Heart left ventricle (tissue), 16 donors: ENCODE measurements at places on chromosomes 11 and 22. TPM values are rescaled to one million over a fixed set of nuclear protein-coding genes. Genes with fewer than 3 reads are reported as not detected.

DNA sequence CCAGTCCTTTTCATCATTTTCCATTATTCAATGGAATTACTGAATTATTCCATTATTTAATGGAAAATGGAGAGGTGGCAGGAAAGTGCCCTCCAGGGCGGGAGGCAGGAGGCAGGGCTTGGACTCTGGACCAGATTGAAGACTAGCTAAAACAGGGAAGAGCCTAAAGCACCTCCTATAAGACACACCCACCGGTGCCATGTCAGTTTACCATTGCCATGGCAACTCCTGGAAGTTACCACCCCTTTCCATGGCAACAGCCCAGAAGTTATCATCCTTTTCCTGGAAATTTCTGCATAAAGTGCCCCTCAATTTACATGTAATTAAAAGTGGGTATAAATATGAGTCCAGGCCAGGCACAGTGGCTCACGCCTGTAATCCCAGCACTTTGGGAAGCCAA is 443.7 kb downstream of the TBC1D22A start:
- DNase-seq, result no peak

DNA sequence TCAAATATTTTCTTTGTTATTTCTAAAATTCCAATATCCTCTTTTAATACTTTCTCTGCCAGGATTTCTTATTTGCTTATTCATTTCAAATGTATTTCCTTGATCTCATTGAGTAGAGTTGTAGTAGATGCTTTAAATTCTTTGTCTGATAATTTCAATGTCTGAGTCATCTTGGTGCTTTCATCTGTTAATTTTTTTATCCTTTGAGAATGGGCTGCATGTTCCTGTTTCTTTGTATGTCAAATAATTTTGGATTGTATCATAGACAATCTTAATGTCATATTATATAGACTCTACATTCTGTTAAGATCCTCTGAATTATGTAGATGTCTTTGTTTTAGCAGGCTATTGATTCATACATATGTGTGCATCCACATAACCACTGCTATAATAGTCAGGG is 57.5 kb downstream of the MYEOV start:
- no peak for DNase-seq

- peak; percentile 96 for DNase-seq
These were observed 14.4 kb upstream of the CDC42EP1 start for GRCh38 chr22:37545703-37546436.

- no peak for DNase-seq
These were observed 92.6 kb downstream of the KIAA1671 start for GRCh38 chr22:25045159-25045558.

Gene SAMM50
- total RNA-seq, result 65.3 TPM

DNA sequence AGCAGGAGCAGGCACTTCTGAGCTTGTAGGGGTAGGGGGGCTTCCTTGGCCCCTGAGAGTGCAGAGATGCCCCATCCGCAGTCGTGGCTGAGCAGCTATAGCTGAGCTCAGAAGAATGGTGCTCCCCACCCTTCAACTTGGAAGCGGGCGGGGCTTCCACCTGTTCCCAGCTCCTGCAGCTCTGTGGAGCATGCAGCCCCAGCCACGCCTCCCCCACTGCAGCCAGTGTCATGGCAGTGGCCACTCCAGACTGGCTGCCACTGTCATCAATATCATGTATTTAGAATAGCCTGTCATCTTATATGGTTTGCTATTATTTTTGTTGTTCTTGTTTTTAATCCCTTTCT is 213.1 kb downstream of the LRRC4C start:
- no peak for DNase-seq

DNA sequence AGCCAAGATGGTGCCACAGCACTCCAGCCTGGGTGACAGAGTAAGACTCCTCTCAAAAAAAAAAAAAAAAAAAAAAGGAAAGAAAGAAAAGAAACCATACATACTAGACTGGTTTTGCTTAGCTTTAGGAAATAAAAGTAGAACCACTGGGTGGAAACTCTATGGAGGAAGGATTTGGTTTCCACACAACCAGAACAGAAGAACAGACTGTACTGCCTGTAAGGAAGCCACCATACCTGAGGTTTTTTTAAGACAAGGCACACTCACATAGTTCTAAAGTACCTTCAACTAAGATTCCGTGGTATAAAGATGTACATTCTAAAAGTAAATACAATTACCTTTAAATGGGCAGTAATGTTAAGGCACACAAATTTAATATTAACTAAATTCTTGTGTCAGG is 58.6 kb downstream of the NUP98 start:
- no peak for DNase-seq

GRCh38 chr22:29093030-29093429 is 20.2 kb downstream of the KREMEN1 start:
- no peak for DNase-seq

- DNase-seq, result no peak
These were observed 1.8 kb downstream of the PRAME start for GRCh38 chr22:22556995-22557925.

DNA sequence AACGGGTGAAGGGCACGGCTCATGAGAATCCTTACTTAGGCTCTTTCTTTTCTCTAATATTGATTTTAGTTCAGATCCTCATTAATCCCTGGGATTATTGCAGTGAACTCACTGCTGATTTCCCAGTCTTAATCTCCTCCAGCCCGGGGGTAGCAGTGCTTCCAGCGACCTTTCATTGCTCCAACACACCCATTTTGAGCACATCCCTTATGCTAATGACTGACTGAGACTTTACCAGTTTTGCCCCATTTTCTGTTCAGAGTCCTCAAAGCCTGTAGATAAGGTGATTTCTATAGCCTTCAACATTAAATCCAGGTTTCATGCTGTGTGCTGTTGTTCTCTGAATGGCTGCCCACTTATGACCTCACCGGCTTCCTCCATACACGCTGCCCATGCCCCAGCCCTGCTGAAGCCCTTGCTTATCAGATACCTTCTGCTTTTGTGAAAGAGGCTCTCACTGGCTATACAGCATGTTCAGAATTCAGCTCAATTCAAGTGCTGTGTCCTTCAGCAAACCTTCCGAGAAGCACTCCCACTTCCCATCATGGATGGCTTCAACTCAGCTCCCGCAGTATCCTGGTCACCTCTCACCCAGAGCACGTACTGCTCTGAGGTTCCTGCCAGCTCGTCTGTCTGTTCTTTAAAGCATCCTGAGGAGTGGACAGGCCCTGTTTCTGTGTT is 49.0 kb downstream of the PPFIA1 start:
- no peak for DNase-seq

DNA sequence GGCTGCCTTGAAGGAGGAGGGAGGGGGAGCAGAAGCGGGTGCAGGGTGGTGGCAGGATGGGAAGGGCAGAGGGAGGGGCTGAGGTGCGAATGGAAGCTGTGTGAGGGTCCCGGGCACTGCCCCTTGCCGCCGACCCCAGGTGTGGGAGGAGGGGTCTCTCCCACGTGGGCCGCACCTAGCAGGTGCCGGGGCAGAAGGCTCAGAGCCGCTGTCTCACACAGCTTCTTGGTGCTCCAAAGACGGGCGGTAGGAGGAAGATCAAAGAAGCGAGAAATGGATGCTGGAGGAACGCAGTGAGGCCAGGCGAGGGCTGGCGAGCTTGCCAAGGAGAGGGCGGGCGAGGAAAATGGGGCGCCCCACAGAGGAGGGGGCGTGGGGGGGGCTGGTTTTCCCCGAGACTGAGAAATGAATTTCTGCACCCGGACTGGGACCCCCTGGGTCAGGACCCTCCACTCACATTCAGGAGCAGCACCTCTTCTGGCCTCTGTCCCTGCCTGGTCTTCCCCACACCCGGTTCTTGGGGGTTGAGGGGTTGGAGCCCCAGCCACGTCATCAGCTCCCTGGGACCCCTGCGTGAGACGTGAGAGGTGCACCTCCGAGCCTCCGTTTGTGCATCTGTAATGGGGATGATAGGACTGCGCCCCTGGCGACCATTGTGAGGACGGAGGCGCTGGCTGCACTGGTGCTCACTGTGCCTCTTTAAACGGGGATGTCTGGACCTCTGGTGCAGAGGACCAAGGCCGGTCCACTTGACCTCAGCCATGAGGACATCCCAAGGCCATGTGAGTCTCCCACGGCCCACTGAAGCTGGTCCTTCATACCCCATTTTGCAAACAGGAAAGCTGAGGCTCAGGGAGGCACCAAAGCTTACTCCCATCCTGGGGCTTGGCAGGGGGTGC is 16.8 kb downstream of the LSP1 start:
- DNase-seq, result no peak

DNA sequence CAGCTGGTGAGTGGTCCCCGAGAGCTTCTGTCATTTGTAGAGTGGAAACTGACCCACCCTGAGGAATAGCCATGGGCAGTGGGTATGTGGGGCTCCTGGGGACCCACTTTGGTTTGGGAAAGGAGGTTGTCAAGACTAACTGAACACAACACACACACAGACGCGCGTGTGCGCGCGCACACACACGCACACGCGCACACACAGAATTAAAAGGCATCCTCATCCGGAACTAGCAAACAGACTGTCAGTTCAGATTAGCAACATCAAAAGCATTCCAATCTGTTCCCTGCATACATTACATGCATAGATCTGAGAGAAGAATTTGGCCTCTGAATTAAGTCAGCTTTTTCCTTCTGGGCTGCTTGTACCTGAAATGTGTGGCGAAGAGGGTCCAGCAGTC is 284.7 kb downstream of the ST3GAL4 start:
- no peak for DNase-seq

- DNase-seq, result no peak
These were observed 22.2 kb downstream of the RRAS2 start for GRCh38 chr11:14336507-14337503.

Gene SHISA8
- total RNA-seq, result 0.48 TPM

DNA sequence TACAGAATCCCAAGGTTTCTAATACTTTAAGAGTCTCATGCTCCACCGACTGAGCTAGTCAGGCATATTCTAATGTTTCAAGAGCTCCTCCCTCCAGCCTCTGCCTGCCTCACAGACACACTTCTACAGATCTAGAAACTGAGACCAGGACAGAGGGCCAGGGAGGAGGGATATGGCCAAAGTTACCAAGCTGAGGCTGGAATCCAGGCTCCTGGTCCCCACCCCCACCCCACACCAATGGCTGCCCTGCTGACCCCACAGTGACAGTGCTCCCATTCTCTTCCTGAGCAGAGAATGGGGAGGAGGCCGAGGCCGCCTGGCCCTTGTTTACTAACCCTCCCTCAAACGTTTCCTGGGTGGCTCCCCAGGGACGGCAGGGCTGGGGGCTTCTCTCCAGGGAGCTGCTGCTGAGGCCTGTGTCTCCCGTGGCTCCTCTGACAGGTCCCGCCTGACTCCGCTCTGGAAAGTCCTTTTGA is 2.2 kb downstream of the PLEKHB1 start:
- DNase-seq, result no peak

DNA sequence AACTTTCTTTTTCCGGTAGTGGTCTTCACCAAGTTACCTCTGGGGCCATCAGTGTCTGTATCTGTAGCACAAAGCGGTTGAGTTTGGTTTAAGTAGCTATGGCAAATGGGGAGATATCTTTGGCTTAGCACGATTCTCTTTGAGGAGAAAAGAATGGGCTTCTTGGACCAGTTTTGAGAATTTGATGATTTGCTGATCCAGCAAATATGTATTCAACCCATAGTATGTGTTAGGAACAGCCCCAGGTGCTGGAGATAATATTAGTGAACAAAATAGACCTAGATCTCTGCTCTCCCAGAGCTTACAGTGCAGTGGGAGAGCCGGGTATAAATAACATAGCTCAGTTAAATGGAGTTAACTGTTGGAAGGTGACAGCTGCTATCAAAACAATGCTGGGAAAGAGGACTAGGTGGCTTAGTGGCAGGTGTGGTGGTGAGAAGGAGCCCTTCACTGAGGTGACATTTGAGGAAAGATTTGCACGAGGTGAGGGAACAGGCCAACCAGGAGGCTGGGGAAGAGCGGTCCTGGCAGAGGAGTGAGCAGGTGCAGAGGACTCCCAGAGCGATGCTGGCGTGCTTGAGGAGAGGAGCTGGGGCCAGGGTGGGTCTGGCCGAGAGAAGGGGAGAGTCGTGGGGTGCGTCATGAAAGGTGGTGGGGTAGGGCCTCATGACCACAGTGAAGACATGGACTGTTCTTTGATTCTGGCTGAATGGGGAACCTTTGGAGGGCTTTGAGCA is 5.0 kb downstream of the TBC1D22A start:
- DNase-seq, result no peak

Gene P2RY6
- 3.6 TPM for total RNA-seq

DNA sequence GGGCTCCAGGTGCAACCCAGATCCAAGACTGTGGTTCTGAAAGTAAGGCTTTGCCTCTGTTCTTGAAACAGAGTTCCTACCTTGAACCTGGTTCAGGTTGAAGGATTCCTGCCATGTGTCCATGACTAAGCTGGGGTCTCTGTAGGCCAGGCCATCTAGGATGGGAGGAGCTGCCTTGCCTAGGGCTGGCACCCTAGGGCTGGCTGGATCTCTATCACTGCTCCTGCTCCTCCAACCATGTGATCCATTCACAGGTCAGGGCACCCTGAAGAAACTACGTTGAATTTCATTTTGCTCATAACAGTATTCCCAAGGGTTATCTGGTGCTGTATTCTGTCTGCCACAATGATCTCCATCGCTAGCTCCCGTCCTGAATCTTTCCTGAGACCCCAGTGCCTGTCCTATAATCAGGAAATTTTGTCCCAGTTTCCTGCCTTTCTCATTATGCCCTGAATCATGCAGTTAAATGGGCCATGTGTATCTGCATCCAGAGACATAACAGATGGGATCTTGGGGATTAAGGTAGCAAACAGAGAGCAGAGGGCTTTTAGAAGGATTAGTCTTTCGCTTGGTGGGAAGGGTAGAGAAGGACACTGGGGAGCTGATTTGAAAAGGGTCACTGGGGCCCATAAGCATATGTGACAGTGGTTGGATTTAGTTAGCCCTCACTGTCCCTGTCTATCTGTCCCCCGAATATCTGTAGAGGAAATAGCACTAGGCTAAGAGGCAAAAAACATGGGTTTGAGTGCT is 98.2 kb upstream of the MTMR2 start:
- DNase-seq, result no peak

- no peak for DNase-seq
These were observed 177.3 kb downstream of the GUCY1A2 start for GRCh38 chr11:106840947-106841346.

DNA sequence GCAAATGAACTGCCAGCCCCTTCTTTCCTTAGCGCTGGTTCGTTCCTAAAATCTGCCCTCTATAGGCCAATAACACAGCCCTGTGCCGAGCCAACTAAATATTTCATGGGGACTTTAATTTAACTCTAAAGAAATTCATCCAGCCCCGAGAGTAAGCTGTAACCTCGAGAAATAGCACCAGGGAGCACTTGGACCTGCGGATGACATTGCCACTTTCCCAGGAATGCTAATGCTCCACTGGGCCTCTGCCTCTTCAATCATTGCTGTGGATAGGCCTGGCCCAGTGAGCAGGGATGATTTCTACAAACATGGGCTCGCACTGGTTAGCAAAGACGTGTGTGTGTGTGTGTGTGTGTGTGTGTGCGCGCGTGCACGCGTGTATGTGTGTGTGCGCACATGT is 95.3 kb upstream of the TBCEL start:
- no peak for DNase-seq

- no peak for DNase-seq
These were observed 7.7 kb downstream of the LIPT2 start for GRCh38 chr11:74485868-74486267.

DNA sequence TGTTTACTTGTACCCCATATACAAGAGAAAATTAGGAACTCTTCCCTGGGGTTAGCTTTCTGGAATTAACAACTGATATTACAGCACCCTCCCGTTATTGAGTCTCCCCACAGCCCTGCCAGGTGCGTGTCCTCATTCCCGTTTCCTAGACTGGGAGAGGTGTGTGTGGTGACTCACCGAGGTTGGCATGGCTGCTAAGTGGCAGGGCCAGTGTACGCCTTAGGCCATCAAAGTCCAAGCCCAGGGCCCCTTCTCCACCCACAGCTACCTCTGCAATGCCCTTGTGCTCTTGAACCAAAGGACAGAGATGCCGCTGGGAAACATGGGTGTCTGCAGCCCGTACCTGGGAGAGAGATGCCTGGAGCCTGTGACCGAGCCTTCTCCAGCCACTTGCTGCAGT is 12.3 kb downstream of the IFT27 start:
- no peak for DNase-seq
